Left kidney (tissue), 8 donors: ENCODE measurements at places on chromosomes 16 and 17. TPM values are rescaled to one million over a fixed set of nuclear protein-coding genes. Genes with fewer than 3 reads are reported as not detected.

The TP53TG3 gene
- not detected for polyA plus RNA-seq

The ABCC12 gene
- polyA plus RNA-seq, result 0.13 TPM

The TRIM47 gene
- 4.7 TPM for polyA plus RNA-seq

The HOXB1 gene
- polyA plus RNA-seq, result 0.38 TPM

The RAB11FIP4 gene
- polyA plus RNA-seq, result 16.3 TPM

The PROCA1 gene
- polyA plus RNA-seq, result 10.4 TPM

The CSH2 gene
- 0.20 TPM for polyA plus RNA-seq

DNA sequence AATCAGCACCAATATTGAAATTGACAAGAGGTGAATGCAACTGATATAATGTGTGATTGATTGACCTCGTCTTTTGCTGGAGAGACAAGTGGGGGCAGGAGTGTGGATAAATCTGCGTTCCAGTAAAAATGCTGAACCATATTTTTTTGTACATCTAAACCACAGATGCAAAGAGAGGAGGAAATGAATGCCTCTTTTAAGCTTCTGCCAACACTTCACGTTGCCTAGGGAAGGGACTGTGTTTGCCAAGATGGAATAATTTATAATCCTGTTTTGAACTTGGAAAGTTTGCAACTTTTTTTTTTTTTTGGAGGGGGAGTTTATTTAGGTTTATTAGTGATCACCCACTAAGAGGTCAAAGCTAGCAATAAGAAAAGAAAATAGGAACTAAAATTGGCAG lies 288.2 kb upstream of the EEF2KMT start:
- no peak for DNase-seq

DNA sequence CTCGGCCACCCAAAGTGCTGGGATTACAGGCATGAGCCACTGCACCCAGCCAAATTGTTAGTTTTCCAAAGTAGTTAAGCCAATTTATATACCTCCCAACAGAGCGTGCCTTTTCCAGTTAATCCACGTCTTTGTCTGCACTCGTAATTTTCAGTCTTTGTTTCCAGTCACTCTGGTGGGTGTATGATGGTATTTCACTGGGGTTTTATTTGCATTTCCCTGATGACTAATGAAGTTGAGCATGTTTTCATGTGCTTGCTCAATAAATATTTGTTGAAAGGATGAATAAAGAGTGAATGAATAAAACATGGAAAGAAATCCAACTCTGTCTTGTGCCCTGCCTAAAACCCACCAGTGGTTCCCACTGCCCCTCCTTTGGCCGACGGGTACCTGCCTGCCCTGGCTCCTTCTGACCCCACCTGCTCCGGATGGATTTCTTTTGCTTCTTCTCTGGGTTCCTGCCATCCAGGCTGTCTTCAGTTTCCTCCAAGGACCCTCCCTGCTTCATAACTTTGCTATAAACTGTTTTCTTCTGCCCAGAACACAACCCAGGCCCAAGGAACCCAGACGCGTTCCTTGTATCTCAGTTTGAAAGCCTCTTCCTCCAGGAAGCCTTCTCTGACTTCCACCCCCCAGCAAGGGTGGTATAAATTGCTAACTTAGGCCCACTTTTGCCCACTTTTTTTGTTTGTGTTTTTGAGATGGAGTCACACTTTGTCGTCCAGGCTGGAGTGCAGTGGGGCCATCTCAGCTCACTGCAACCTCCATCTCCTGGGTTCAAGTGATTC lies 3.0 kb upstream of the ABCC1 start:
- no peak for DNase-seq

DNA sequence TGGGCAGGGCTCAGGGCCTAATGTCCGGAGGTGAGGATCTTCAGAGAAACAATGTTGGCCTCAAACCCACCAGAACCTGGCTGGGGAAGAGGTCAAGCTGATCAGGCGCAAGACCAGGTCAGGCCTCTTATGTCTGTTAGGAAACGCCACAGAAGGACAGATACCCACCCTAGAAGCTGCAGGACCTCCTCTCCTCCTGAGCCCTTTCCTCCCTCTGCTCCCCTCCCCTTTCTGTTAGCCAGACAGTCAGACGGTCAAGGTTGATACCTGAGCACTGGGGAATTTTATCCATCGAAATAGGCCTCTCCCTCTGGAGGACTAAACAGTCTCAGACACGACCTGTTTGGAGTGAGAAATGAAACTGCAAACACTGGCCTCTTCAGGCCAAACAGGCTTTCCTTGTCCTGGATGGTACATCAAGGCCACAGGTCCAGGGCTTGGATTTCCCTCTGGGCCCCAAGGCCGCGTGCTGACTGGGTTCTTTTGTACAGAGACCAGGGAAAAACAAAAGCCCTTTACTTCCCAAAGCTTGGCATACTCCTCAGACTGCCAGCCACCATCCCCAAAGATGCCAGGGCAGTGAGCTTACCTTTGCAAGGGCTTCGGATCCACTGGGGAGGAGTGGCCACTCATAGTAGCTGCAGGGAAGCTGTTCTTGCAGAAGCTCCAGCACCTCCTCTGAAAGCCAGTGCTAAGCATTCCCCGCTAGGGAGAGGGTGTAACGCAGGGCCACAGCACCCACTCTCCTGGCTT lies 135.8 kb downstream of the CCDC182 start:
- no peak for DNase-seq

DNA sequence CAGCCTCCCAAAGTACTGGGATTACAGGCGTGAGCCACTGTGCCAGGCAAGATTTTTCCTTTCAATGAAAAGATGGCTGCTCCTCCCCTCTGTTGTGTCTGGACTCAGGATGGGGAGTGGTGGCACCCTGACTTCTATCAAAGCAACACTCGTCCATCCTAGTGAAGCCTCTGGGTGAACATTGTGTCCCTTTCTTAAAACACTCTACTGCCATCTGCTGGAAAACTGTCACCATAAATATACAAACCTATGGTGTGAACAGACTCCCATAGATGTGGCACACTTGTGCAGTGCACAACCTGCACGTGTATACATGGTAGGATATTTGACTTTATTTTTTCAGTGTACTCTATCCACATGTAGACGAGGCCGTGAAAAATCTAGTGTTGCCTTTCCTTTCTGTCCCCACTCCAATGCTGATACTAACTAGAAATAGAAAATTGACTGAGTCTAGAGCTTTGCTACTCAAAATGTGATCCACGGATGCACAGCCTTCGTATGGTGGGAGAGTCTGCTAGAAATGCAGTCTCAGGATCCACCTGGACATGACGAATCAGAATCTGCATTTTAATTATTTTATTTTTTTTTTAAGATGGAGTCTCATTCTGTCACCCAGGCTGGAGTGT lies 55.9 kb upstream of the PLCG2 start:
- DNase-seq, result peak; percentile 86

DNA sequence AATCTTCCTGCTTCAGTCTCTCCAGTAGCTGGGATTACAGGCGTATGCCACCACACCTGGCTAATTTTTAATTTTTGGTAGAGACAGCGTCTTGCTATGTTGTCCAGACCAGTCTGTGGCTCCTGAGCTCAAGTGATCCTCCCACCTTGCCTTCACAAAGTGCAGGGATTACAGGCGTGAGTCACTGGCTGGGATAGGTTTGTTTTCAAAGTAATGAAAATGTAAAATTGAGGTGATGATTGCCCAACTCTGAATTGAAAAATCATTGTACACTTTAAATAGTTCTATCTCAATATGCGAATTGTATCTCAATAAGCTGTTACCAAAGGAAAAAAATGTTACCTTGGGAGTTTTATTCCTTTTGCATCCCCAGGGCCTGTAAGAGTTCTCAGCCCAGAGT lies 1.2 kb upstream of the AMFR start:
- DNase-seq, result no peak

DNA sequence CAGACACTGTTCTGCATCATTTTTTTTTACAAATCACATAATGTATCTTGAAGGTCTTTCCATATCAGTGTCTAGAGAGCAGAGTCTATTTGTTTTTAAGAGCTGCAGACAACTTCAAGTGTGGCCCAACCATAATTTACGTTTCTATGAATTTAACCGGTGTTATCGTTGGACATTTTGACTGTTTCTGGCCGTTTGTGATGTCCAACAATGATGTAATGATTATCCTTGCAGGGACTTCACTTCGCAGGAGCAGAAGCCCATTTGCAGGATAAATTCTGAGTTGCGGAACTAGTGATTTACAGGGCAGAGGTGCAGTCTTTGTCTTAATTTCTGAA lies 26.9 kb upstream of the HLF start:
- DNase-seq, result no peak

DNA sequence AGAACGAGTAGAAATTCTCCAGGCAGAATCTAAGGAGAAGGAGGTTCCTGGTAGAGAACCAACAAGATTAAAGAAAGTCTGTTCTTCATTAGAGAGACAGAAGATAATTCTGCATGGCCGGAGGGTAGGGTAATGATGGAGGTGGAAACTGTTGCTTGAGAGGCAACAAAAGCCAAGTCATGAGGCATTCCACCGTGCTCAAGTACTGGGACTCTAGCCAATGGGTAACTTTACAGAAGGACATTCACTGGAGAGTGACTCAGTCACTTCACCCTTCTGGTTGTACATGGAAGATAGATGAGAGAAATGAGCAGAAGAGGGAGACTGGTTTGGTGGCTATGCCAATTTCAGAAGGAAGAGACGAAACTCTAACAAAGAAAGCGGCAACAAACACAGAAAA lies 53.6 kb upstream of the ANKFN1 start:
- DNase-seq, result no peak

GRCh38 chr16:15705064-15705565 lies 55.1 kb downstream of the NDE1 start:
- DNase-seq, result no peak

DNA sequence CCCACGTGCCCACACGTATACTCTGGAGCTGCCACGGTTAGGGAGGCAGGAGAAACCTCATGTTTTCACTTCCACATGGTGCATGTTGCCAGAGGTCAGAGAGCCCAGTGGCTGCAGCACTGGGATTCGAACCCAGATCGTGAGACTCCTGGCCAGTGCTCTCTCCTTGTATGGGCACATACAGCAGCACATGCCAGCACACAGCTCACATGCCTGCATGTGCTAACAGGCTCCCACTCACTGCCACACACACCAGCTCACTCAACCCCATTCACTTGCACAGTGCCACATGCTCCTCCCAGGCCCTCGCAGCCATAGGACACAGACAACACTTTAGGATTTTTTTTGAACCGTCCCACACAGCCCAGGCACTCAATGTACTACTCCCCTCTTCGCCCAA lies 49.5 kb upstream of the MRPS23 start:
- DNase-seq, result no peak

- DNase-seq, result no peak
Measured at GRCh38 chr16:75064403-75065148, 52.0 kb downstream of the LDHD start.

DNA sequence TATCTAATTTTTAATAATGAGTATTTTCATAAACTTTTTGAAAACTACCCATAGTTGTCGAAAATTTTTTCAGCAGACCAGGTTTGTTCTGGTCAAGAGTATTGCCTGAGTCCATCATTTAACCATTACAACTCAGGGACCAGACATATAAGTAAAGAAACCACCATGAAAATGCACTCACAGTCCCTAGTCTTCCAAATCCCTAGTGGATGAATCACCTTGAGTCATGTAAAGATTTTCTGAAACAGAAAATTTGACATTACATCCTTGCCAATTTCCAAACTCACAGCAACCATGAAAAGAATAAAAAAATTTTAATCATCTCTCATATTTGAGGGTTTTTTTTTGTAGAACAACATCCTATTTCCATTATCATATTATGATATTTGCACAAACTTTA lies 1337.5 kb upstream of the CDH8 start:
- no peak for DNase-seq

- no peak for DNase-seq
Measured at GRCh38 chr17:3919123-3919624, 2.9 kb upstream of the P2RX1 start.
